ENCODE measurements at places on chromosomes 1 and 21. TPM values are rescaled to one million over a fixed set of nuclear protein-coding genes. Genes with fewer than 3 reads are reported as not detected.

GRCh38 chr1:56908619-56909221, 54.1 kb downstream of the C8A start:
- no peaks in the 10 kb centered on the region for H3K27me3 ChIP-seq
- H3K36me3 ChIP-seq = no peaks in the 10 kb centered on the region
- no peak overlapping the region for H3K27ac ChIP-seq
- no peak for DNase-seq
- H3K4me3 ChIP-seq = no peak overlapping the region
- H3K4me1 ChIP-seq = no peaks in the 10 kb centered on the region

- no peak overlapping the region for H3K27ac ChIP-seq
- DNase-seq = no peak
- peaks cover 17% of the 10 kb centered on the region for H3K4me1 ChIP-seq
Measured at GRCh38 chr1:24931468-24932231, 1.6 kb upstream of the RUNX3 start.

DNA sequence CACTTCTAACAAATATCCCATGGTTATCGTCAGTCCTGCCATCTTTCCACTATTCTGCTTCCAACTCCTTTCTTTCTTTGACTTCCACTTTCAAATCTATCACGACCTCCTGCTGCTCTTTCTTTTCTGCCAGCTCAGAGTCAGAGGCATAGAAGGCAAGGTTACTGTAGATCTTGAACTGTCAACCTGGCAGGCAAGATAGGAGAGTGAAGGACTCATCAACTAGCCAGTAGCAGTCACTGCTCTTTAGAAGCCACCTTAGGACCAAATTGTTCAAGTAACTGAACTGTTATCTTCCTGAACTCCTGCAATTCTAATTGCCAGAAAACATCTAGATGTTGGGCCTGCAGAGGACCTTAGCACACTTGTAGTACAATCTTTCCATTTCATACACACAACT, 13.1 kb upstream of the FCER1A start:
- no peaks in the 10 kb centered on the region for H3K4me1 ChIP-seq
- H3K27ac ChIP-seq = no peak overlapping the region
- no peaks in the 10 kb centered on the region for H3K36me3 ChIP-seq
- no peak overlapping the region for H3K4me3 ChIP-seq
- DNase-seq = no peak
- no peaks in the 10 kb centered on the region for H3K27me3 ChIP-seq

GRCh38 chr1:183011859-183012258, 11.4 kb upstream of the LAMC1 start:
- H3K4me1 ChIP-seq = peaks cover 4% of the 10 kb centered on the region
- no peak overlapping the region for H3K27ac ChIP-seq
- no peaks in the 10 kb centered on the region for H3K36me3 ChIP-seq
- H3K4me3 ChIP-seq = no peak overlapping the region
- DNase-seq = no peak
- no peaks in the 10 kb centered on the region for H3K27me3 ChIP-seq

- no peak overlapping the region for H3K4me3 ChIP-seq
- no peaks in the 10 kb centered on the region for H3K4me1 ChIP-seq
- DNase-seq = no peak
- H3K27me3 ChIP-seq = no peaks in the 10 kb centered on the region
- H3K36me3 ChIP-seq = no peaks in the 10 kb centered on the region
Measured at GRCh38 chr1:96568639-96569038, 152.9 kb upstream of the PTBP2 start.

DNA sequence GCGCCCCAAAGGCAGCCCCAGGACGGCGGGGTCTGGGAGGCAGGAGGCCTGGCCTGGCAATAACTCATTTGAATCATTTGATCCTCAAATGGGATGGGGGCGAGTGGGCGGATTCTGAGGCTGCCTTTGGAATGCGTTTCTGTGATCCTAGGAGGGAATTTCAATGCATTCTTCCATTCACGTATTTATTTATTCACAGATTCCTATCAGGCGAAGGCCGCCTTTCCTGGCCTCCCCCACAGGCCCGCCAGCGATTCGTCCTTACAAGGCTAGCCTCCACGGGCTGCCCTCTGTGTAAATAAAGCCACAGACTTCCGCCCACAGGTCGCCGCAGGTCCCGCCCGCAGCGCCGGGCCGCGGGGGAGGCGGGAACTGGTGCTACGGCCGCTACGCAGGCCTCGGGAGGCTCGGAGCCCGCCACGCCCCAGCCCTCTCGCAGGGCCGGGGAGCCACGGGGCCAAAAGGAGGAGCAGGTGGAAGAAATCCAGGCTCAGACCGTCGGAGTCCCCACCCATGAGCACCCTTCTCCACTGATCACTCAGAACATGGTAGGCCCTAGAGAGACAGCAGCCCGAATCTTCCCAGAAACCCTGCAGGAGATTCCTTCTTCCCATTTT, 31.3 kb upstream of the JUN start:
- H3K4me1 ChIP-seq = no peaks in the 10 kb centered on the region
- no peaks in the 10 kb centered on the region for H3K27me3 ChIP-seq
- peak overlapping the region; percentile 93 for H3K27ac ChIP-seq
- DNase-seq = peak; percentile 39

- H3K27me3 ChIP-seq = no peaks in the 10 kb centered on the region
- no peaks in the 10 kb centered on the region for H3K4me1 ChIP-seq
- H3K4me3 ChIP-seq = no peak overlapping the region
- DNase-seq = no peak
- no peaks in the 10 kb centered on the region for H3K36me3 ChIP-seq
Measured at GRCh38 chr1:4805987-4806386, 151.6 kb downstream of the AJAP1 start.

GRCh38 chr1:11664336-11665065, 501 bp downstream of the FBXO6 start:
- H3K27ac ChIP-seq = peak overlapping the region; percentile 68
- H3K36me3 ChIP-seq = no peaks in the 10 kb centered on the region
- no peaks in the 10 kb centered on the region for H3K4me1 ChIP-seq
- peak overlapping the region; percentile 72 for H3K4me3 ChIP-seq
- no peak for DNase-seq

DNA sequence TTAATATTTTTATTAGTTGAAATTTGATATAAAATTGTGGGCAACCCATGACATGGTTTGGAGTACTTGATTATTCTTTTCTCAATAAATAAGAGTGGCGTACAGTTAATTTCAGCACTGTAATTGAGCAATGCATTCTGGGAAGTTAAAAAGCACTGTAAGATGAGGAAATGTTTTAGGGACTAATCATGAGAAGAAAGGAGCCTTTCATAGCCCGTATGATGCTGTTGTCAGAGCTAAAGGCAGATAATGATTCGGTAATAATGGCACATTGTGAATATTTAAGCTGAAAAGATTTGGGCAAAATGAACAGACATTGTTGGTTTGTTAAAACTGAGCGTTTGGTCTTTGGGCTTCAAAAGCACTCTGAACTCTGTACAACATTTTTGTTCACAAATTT, 139.3 kb downstream of the NFIA start:
- H3K4me1 ChIP-seq = peaks cover 54% of the 10 kb centered on the region
- no peak overlapping the region for H3K27ac ChIP-seq
- H3K36me3 ChIP-seq = no peaks in the 10 kb centered on the region
- no peak for DNase-seq

DNA sequence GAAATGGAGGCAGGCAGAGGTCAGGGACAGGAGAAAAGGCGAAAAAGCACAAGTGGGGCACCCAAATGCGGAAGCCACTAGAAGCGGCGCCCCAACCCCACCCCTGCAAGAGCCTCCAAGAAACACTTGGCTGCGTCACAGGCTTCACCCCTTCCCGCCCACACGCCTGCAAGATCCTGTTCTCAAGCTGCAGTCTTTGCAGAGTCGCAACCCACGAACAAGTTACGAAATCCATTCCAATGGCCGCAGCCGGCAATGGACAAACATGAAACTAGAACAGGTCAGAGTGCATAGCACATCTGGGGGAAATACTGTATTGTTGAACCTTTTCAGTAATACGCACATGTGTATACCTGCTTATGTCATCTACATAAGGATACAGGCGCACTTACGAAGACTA, 103.6 kb downstream of the PSMG1 start:
- H3K4me3 ChIP-seq = no peak overlapping the region
- no peak overlapping the region for H3K27ac ChIP-seq
- H3K27me3 ChIP-seq = no peaks in the 10 kb centered on the region
- DNase-seq = peak; percentile 61

- H3K27ac ChIP-seq = no peak overlapping the region
- H3K27me3 ChIP-seq = no peaks in the 10 kb centered on the region
- DNase-seq = no peak
- no peaks in the 10 kb centered on the region for H3K36me3 ChIP-seq
- H3K4me3 ChIP-seq = no peak overlapping the region
- H3K4me1 ChIP-seq = peaks cover 20% of the 10 kb centered on the region
Measured at GRCh38 chr21:35043549-35043948, 5.6 kb downstream of the RUNX1 start.

The CYP4X1 gene
- total RNA-seq = 3.6 TPM

The CTSS gene
- total RNA-seq = 11.7 TPM

The FCRL4 gene
- total RNA-seq = not detected

The MIXL1 gene
- total RNA-seq = not detected

The NIT1 gene
- 20.4 TPM for total RNA-seq

All from gastrocnemius medialis (tissue), 4 donors.